CD4-positive, CD25-positive, alpha-beta regulatory T cell (primary cell): ENCODE measurements at places on chromosomes 2 and 18. TPM values are rescaled to one million over a fixed set of nuclear protein-coding genes. Genes with fewer than 3 reads are reported as not detected.

GRCh38 chr18:22213333-22213973, 44.1 kb downstream of the GATA6 start:
- DNase-seq: no peak
- no peaks in the 10 kb centered on the region for H3K27me3 ChIP-seq
- no peak overlapping the region for H3K27ac ChIP-seq
- H3K4me1 ChIP-seq: no peaks in the 10 kb centered on the region

- H3K36me3 ChIP-seq: no peaks in the 10 kb centered on the region
- H3K4me3 ChIP-seq: no peak overlapping the region
- no peak overlapping the region for H3K27ac ChIP-seq
- H3K4me1 ChIP-seq: no peaks in the 10 kb centered on the region
- H3K27me3 ChIP-seq: peaks cover 2% of the 10 kb centered on the region
These were observed 40.9 kb upstream of the PPP4R1 start for GRCh38 chr18:9655232-9655767.

DNA sequence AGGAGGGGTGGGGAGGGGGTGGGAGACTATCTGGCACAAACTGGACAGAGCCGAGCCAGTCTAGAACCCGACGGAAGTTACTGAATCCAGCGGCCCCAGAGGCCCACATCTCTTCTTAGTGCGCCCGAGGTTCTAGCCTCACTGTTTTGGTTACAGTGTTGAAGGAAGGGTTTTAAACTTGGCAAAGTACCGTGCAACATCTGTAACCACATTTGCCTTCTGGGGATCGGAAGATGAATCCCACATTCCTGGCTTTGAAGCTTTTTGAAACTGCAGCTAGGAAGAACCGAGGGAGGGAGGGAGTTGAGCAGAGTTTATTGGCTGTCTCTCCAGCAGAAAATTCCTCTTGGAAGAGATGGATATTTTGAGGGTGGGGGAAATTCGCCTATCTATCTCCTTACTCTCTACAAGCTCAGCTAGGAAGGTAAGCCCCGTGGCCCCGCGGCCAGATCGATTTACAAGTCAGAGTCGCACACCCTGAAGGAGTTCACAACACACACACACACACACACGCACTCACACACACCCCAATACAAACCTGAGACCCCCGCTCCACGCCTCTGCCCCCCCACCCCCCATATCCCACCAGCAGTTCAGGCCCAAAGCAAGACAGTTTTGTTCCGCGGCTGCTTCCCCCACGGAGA, 1.0 kb downstream of the ACVR1 start:
- H3K27me3 ChIP-seq: no peaks in the 10 kb centered on the region
- peak overlapping the region; percentile 91 for H3K4me3 ChIP-seq
- no peaks in the 10 kb centered on the region for H3K36me3 ChIP-seq
- peak; percentile 52 for DNase-seq
- peaks cover 49% of the 10 kb centered on the region for H3K4me1 ChIP-seq

GRCh38 chr2:166499281-166499680, 5.2 kb upstream of the SCN7A start:
- H3K36me3 ChIP-seq: no peaks in the 10 kb centered on the region
- no peaks in the 10 kb centered on the region for H3K27me3 ChIP-seq
- no peak for DNase-seq
- no peak overlapping the region for H3K4me3 ChIP-seq

DNA sequence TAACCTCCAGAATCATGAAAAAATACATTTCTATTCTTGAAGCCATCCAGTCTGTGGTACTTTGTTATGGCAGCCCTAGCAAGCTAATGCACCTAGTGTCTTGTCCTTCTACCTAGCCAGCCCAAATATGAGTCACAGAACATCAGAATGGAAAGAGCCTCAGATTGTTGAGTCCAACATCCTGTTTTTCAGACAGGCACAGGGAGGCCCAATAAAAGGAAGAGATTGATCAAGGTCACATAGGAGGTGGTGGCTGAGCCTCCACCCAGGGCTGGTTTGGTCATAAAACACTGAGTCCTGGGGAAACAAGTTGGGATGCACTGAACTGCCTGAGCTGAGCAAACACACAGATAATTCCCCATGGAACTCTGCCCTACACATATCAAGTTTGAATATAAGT, 195.5 kb downstream of the TTC32 start:
- H3K4me3 ChIP-seq: no peak overlapping the region
- no peaks in the 10 kb centered on the region for H3K4me1 ChIP-seq
- H3K27me3 ChIP-seq: no peaks in the 10 kb centered on the region
- H3K27ac ChIP-seq: no peak overlapping the region

DNA sequence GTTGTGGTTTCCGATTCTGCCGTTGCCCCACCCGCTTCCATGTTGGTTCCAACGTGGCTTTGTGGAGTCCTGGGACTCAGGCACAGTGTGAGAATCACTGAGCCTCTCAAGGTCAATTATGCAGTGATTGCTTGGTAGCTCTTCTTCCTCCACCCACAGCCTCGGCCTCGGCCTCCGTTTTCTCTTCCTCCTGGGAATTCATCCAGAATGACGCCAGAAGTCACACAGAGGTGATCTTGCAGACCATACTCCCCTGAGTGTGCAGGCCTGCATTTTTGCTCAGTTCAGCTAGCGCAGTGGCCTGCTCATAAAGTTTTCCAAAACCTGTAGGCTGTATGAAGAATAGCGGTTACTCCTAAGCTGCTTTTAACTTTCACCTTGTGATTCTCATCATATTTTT, 273.3 kb downstream of the GBX2 start:
- H3K36me3 ChIP-seq: no peaks in the 10 kb centered on the region
- H3K4me3 ChIP-seq: no peak overlapping the region
- H3K4me1 ChIP-seq: no peaks in the 10 kb centered on the region
- H3K27me3 ChIP-seq: no peaks in the 10 kb centered on the region
- no peak overlapping the region for H3K27ac ChIP-seq

DNA sequence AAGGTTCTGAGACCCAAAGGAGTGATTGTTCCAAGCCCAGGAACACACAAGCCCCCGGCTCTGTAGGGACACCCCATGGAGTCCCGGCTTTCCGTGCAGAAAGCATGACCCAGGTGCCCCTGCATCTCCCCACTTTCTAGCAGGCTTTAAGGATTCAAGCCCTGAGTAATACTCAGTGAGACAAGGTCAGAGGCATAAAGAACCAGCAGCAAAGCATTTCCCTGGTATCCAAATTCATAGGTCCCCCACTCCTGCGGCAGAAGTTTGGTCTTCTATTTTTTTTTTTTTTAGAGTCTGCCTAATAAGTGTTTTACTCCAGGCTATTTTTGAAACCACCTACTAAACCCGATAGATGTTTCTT, 16.3 kb downstream of the TSHZ1 start:
- no peaks in the 10 kb centered on the region for H3K27me3 ChIP-seq
- H3K36me3 ChIP-seq: peaks cover 9% of the 10 kb centered on the region
- H3K4me1 ChIP-seq: no peaks in the 10 kb centered on the region
- DNase-seq: no peak
- H3K27ac ChIP-seq: no peak overlapping the region

GRCh38 chr2:37569986-37570679, 101.3 kb downstream of the CDC42EP3 start:
- no peaks in the 10 kb centered on the region for H3K27me3 ChIP-seq
- no peaks in the 10 kb centered on the region for H3K36me3 ChIP-seq
- H3K27ac ChIP-seq: no peak overlapping the region
- H3K4me1 ChIP-seq: peaks cover 11% of the 10 kb centered on the region
- H3K4me3 ChIP-seq: no peak overlapping the region

- no peak for DNase-seq
- no peak overlapping the region for H3K27ac ChIP-seq
- no peaks in the 10 kb centered on the region for H3K4me1 ChIP-seq
- no peaks in the 10 kb centered on the region for H3K36me3 ChIP-seq
- no peak overlapping the region for H3K4me3 ChIP-seq
These were observed 983.2 kb upstream of the CDH2 start for GRCh38 chr18:29160170-29160569.

GRCh38 chr18:13377496-13377895, 158.9 kb downstream of the LDLRAD4 start:
- no peaks in the 10 kb centered on the region for H3K36me3 ChIP-seq
- H3K27ac ChIP-seq: peak overlapping the region; percentile 99
- no peaks in the 10 kb centered on the region for H3K27me3 ChIP-seq
- peak overlapping the region; percentile 81 for H3K4me3 ChIP-seq
- H3K4me1 ChIP-seq: peaks cover 95% of the 10 kb centered on the region
- peak; percentile 41 for DNase-seq

DNA sequence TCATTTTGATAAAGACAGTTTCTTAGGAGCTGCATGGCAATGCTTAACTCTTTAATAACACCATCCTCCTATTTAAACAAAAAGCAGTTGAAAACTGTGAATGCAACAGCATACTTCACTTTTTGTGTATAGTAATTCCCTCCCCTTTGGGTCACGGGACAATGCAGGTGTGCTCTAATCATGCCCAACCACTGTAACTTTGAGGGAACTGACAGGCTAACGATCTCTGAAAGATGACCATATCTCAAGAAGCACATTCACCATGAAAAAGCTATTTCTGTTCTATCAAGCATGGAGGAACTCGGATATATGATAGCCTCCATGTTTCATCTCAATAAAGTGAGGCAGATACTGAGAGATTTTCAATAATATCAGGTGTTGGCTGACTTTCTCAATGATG, 81.1 kb upstream of the CD226 start:
- H3K27me3 ChIP-seq: no peaks in the 10 kb centered on the region
- DNase-seq: no peak
- no peak overlapping the region for H3K27ac ChIP-seq
- H3K4me3 ChIP-seq: no peak overlapping the region
- no peaks in the 10 kb centered on the region for H3K4me1 ChIP-seq

The TGFA gene
- polyA plus RNA-seq: 0.45 TPM

GRCh38 chr2:233760043-233760442, at the start of gene UGT1A1:
Gene UGT1A1 (plus strand): TSS chr2:233760270. CDS start chr2:233760288, 18 bp downstream.
- no peaks in the 10 kb centered on the region for H3K4me1 ChIP-seq
- peaks cover 11% of the 10 kb centered on the region for H3K27me3 ChIP-seq
- no peaks in the 10 kb centered on the region for H3K36me3 ChIP-seq
- H3K4me3 ChIP-seq: no peak within 1 kb of the TSS
- no peak within 1 kb of the TSS for H3K27ac ChIP-seq

- H3K27me3 ChIP-seq: no peaks in the 10 kb centered on the region
- no peak overlapping the region for H3K4me3 ChIP-seq
- peaks cover 16% of the 10 kb centered on the region for H3K36me3 ChIP-seq
- H3K27ac ChIP-seq: no peak overlapping the region
- no peaks in the 10 kb centered on the region for H3K4me1 ChIP-seq
These were observed 17.4 kb downstream of the STK25 start for GRCh38 chr2:241490825-241491506.

- H3K27ac ChIP-seq: no peak overlapping the region
- no peaks in the 10 kb centered on the region for H3K4me1 ChIP-seq
- H3K27me3 ChIP-seq: peaks cover 5% of the 10 kb centered on the region
- no peaks in the 10 kb centered on the region for H3K36me3 ChIP-seq
These were observed 159.4 kb downstream of the ACTR3 start for GRCh38 chr2:114049280-114049679.

GRCh38 chr2:100643906-100644501, 81.2 kb downstream of the PDCL3 start:
- no peak for DNase-seq
- peaks cover 17% of the 10 kb centered on the region for H3K4me1 ChIP-seq
- H3K36me3 ChIP-seq: no peaks in the 10 kb centered on the region
- H3K27me3 ChIP-seq: peaks cover 2% of the 10 kb centered on the region
- H3K27ac ChIP-seq: no peak overlapping the region

- no peak overlapping the region for H3K4me3 ChIP-seq
- H3K4me1 ChIP-seq: peaks cover 12% of the 10 kb centered on the region
- DNase-seq: no peak
- no peaks in the 10 kb centered on the region for H3K36me3 ChIP-seq
- H3K27me3 ChIP-seq: no peaks in the 10 kb centered on the region
- no peak overlapping the region for H3K27ac ChIP-seq
These were observed 29.1 kb downstream of the TMEM131 start for GRCh38 chr2:97966545-97967215.

The SLC14A1 gene
- 10.5 TPM for polyA plus RNA-seq

- no peak for DNase-seq
- H3K27ac ChIP-seq: no peak overlapping the region
- no peaks in the 10 kb centered on the region for H3K27me3 ChIP-seq
- H3K4me3 ChIP-seq: no peak overlapping the region
These were observed 43.4 kb downstream of the CCDC102B start for GRCh38 chr18:68841301-68841700.

DNA sequence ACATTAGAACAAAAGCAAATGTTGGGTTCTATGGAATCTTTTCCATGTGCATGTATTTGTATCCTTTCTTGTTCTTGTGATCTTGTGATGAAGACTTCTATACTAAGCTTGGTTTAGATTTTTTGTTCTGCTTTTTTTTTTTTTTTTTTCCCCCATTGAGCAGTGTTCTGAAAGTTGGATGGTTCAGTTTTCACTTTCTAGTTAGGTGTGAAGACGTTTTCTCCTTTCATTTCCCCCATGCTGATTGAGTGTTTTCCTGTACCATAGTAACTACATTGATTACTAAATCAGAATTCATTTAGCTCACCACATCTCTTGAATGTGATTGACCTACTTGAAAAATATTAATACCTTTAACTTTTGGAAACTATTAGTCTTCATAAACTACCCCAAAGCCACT, 34.1 kb downstream of the NOP58 start:
- H3K4me3 ChIP-seq: no peak overlapping the region
- no peak overlapping the region for H3K27ac ChIP-seq
- H3K36me3 ChIP-seq: peaks cover 95% of the 10 kb centered on the region

The ZNF521 gene
- not detected for polyA plus RNA-seq

- H3K4me3 ChIP-seq: no peak overlapping the region
- H3K27ac ChIP-seq: no peak overlapping the region
- H3K4me1 ChIP-seq: no peaks in the 10 kb centered on the region
- no peaks in the 10 kb centered on the region for H3K27me3 ChIP-seq
- no peak for DNase-seq
These were observed 38.8 kb upstream of the DNER start for GRCh38 chr2:229752970-229753729.

DNA sequence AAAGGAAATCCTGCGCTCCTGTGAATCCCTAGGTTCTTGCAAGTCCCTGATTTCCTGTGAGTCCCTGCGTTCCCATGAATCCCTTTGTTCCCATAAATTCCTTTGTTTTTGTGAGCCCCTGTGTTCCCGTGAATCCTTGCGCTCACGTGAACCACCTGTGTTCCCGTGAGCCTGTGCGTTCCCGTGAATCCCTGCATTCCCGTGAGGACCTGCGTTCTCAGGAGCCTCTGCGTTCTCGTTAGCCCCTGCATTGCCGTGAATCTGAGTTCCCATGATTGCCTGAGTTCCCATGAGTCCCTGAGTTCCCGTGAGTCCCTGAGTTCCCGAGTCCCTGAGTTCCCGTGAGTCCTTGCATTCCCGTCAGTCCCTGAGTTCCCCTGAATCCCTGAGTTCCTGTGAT, 71.5 kb downstream of the SNTG2 start:
- H3K27ac ChIP-seq: no peak overlapping the region
- no peak overlapping the region for H3K4me3 ChIP-seq
- DNase-seq: no peak
- H3K4me1 ChIP-seq: no peaks in the 10 kb centered on the region

DNA sequence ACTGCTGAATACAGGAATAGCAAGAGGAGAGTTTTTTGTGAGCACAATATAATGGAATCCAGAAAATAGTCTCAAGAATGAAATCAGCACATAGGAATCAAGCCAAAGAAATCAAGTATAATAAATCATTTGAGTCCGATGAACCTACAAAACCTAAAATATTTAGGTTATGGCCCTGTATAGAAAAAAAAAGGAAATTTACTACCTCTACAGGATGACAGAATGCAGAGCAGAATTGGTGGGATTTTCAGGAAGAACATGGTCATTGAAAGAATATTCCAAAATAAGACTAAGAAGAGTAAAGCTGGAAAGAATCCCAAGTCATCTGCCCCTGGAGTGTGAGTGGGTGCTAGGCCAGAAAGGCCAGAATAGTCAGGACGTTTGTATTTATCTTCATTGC, 1041.2 kb upstream of the CDH2 start:
- H3K4me3 ChIP-seq: no peak overlapping the region
- DNase-seq: no peak
- H3K27me3 ChIP-seq: no peaks in the 10 kb centered on the region
- no peaks in the 10 kb centered on the region for H3K36me3 ChIP-seq
